Thymus (tissue), 14 donors: ENCODE measurements at places on chromosomes 13 and 19. TPM values are rescaled to one million over a fixed set of nuclear protein-coding genes. Genes with fewer than 3 reads are reported as not detected.

Gene CNFN
- 32.7 TPM for polyA plus RNA-seq

GRCh38 chr19:43847246-43847645, 20.1 kb downstream of the ZNF283 start:
- DNase-seq = no peak

- DNase-seq = no peak
Observed at GRCh38 chr13:31755803-31756212, 16.5 kb downstream of the RXFP2 start.

GRCh38 chr19:38514812-38515633, 81.5 kb downstream of the RYR1 start:
- no peak for DNase-seq

Gene FCAR
- 0.32 TPM for polyA plus RNA-seq

DNA sequence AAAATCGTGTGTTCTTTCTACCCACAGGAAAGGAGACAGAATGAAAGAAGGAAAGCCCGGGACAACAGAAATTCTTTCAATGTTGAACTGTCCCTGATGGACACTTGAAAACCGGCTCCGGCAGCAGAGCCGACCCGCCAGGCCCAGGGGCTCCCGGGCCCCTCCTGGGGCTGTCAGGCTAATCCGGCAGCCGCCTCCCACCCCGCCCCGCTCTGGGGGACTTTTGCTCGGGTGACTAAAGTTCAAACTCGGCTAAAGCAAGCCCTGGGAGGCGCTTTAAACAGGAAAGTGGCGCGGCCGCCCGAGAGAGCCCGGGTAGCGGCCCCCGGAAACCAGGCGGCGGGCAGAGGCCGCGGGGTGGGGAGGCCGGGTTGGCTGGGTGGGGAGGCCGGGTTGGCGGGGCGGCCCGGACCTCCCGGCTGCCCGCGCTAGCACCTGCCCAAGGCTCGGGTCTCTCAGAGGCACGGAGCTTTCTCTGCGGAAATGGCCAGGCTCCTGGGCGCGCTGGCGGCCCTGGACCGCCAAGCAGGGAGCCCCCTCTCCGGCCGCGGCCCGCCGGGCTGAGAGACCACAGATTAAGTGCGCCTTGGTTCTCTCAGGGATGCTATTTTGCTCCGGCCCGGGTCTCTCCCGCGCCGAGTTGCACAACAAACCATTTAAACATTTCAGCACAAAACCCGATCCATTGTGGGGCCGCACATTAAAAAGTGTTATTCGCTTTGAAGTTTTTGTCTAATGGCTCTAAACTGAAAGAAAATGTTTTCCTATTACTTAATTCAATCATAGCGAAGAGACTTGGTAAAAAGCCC, 2.6 kb upstream of the GSX1 start:
- DNase-seq = no peak

DNA sequence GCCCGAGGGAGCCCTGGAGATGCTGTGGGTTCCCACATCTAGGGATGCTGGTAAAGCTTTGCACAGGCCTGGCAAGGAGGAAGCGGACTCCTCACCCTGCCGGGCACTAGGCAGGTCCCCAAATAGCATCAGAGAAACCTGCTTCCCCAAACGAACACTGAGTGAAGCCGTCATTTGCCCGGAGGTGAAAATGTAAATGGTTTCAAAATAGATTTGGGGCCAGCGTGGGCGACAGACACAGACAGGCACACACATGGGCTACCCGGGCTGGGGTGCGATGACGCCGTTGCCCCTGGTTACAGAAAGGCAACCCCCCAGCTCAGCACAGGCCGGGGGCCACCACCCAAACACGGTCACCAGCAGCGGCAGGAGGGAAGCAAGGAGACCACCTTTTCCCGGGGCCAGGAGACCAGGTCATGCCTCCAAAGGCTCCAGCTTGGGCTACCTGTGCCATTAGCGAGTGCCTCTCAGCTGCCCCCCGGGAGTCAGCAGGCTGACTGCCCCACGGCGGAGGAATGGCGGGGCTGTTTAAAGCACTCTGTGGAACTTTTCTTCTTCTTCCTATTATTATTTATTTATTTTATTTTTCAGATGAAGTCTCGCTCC, 47.5 kb upstream of the NDUFS7 start:
- DNase-seq = no peak

Gene SHANK1
- 0.39 TPM for polyA plus RNA-seq
